ENCODE measurements at places on chromosomes 3 and 15.
A peak's percentile ranks its signal among the peaks of the same experiment; 100 is the strongest.

DNA sequence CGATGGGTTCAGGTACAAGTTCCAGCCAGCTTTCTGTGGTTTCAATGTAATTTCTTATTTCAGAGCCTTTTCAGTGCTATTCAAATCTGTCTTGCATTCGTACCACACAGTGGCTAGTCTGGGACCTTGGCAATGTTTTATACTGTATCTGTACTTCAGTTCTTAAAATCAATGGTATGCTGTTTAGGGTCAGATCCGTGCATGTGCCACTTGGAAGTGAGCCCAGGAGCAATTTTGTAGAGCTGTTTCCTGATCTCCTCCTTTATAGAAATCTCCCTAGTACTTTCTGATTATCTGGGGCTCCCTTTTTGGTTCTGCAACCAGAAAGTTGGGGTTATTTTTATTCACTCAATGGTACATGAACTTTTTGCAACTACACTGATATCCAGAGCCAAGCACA lies 59.5 kb upstream of the NDUFB4 start:
- no peak for DNase-seq

GRCh38 chr15:66156310-66156975 lies 97.1 kb downstream of the MEGF11 start:
- no peak for DNase-seq

DNA sequence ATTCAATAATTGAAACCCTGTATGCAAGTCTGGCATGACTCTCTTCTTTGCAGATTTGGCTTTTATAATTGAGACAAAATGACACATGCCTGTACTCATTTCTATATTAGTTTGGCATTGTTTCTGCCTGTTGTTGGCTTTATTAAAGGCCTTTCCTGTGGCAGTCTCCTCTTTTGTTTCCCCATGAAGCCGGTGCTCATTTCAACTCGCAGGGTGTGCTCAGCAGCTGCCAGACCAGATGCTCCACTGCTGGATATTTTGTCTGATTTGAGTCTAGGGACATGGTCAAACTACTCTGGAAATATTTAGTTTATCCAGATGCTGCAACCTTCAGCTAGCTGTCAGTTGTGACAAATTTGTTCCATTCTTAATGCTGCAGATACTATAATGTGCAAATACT lies 445.3 kb downstream of the NAALADL2 start:
- no peak for DNase-seq

DNA sequence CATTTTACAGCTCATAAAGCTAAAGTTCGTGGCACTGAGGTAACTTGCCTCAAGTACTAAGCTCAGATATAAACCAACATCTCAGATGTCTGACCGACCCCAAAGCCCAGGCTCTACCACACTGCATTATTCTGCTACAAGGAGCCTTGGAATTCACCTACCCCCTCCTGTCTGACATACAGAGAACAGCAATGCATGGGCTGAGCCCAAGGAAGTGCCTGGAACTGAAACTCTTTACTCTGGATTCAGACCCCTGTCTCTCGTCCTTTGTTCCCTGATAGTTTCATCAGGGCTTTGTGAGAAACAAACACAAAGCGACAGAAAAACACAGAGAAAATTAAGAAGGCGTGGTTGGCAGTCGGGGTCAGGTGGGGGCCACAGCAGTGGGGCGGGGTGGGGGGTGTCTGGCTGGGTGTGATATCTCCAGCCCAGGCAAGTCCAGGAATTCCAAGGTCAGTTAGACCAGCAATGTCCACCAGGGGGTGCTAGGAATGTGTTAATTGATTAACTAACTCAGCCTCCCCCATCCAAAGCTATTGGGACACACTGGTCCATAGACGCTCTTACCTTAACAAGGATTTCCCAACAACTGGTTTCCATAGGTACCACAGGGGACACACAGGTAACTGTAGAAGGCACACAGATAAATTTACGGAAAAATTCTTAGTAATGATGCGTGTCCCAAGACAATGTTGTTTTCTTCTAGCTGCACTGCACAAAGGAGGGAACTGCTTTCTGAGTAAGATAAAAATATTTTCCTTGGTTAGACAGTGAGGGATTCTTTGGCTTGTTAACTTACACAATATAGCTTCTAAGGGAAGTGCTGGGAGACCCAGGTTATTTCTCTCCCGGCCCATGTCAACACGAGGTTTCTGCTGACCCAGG lies 18.8 kb upstream of the SSUH2 start:
- DNase-seq, result peak; percentile 85

DNA sequence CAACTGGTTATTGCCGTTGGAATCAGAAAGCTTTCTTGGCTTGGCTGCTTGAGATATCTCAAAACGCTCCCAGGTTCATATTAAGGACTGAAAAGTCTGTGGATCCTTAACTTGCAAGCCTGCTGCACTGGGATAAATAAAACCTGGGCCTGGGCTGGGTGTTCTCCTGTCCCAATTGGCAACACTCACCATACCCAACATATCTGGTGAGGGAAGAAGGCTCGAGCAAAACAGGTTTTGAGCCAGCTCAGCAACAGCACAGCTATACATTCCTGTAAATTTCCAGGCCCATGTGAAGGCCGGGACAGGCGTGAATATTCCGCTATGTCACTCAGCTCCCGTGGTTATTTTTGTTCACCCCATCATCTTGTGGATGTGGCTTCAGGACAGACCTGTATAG lies 169.0 kb upstream of the BCL6 start:
- DNase-seq, result no peak

GRCh38 chr3:192040282-192041043 lies 579.5 kb downstream of the PYDC2 start:
- DNase-seq, result no peak

Measured in iPS-NIHi11 (cell line).